ENCODE measurements at places on chromosomes 13 and 19. TPM values are rescaled to one million over a fixed set of nuclear protein-coding genes. Genes with fewer than 3 reads are reported as not detected.

GRCh38 chr19:35828692-35829301 is 16.2 kb upstream of the PRODH2 start:
- no peaks in the 10 kb centered on the region for H3K4me1 ChIP-seq
- no peaks in the 10 kb centered on the region for H3K27me3 ChIP-seq
- H3K4me3 ChIP-seq: no peak overlapping the region
- peak; percentile 82 for DNase-seq

GRCh38 chr13:97780486-97780885 is 173.0 kb upstream of the IPO5 start:
- no peaks in the 10 kb centered on the region for H3K4me1 ChIP-seq
- no peaks in the 10 kb centered on the region for H3K36me3 ChIP-seq
- no peaks in the 10 kb centered on the region for H3K27me3 ChIP-seq
- H3K4me3 ChIP-seq: no peak overlapping the region
- no peak for DNase-seq
- H3K27ac ChIP-seq: no peak overlapping the region

DNA sequence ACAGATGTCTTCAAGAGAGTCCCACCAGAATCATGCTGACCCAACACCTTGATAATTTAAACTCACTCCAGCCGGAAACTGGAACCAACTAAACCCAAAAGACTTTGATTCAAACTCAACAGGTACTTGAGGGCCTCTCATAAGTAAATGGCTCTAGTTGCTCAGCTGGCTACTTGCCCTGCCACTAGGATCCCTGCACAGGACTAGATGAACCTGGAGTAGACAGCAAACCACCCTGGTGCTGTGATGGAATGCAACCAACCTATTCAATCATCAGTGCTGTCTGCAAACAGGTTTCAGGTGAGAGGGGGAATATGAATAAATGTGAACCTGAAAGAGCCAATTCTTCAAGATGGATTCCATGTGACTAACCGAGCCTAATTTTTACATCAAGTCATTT is 216.3 kb downstream of the KATNAL1 start:
- DNase-seq: no peak
- H3K4me3 ChIP-seq: no peak overlapping the region
- H3K27ac ChIP-seq: no peak overlapping the region
- no peaks in the 10 kb centered on the region for H3K27me3 ChIP-seq
- H3K4me1 ChIP-seq: no peaks in the 10 kb centered on the region

- H3K4me3 ChIP-seq: no peak overlapping the region
- H3K27ac ChIP-seq: no peak overlapping the region
- H3K27me3 ChIP-seq: no peaks in the 10 kb centered on the region
- no peaks in the 10 kb centered on the region for H3K4me1 ChIP-seq
- no peaks in the 10 kb centered on the region for H3K36me3 ChIP-seq
- no peak for DNase-seq
These were observed 16.1 kb upstream of the TNFSF14 start for GRCh38 chr19:6685962-6686627.

APOC4 gene
- total RNA-seq: not detected

LRRC4B gene
- total RNA-seq: 0.30 TPM

ODAD3 gene
- total RNA-seq: not detected

DNA sequence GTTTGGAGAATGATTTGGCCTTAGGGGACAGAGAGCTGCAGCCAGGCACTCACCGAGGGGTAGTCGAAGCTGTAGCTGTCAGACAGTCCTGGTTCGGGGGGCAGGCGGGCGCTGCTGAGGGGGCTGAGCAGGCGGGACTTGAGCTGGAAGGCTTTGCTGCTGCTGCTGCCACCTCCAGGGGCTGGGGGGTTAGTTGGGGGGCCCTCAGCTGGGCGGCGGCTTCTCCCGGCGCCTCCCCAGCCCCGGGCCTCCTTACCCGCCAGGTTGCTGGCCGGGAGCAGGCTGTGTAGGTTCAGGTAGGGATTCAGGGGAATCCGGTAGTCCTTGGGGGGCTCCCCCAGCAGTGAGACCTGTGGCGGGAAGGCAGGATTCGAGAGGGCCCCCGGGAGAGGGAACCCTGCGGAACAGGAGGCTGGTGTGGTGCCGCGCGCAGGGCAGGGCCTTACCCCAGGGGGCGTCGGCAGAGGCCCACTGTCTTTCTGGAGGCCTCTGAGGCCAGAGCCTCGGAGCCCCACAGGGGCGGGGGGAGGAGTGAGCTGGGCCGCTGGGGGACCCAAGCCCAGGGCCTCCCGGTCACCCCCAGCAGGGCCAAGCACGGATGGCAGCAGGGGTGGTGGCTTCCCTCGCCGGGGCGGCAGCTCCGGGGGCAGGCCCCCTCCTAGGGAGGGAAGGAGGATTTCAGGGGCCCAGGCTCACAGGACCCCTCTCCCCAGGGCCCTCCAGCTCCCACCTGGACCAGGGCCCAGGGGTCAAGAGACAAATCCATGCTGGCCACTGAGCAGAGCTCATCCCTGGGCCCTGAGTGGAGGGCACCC is 5.0 kb upstream of the FDX2 start:
- no peaks in the 10 kb centered on the region for H3K36me3 ChIP-seq
- no peaks in the 10 kb centered on the region for H3K27me3 ChIP-seq
- H3K4me1 ChIP-seq: peaks cover 8% of the 10 kb centered on the region
- DNase-seq: no peak
- H3K27ac ChIP-seq: no peak overlapping the region
- H3K4me3 ChIP-seq: no peak overlapping the region

DNA sequence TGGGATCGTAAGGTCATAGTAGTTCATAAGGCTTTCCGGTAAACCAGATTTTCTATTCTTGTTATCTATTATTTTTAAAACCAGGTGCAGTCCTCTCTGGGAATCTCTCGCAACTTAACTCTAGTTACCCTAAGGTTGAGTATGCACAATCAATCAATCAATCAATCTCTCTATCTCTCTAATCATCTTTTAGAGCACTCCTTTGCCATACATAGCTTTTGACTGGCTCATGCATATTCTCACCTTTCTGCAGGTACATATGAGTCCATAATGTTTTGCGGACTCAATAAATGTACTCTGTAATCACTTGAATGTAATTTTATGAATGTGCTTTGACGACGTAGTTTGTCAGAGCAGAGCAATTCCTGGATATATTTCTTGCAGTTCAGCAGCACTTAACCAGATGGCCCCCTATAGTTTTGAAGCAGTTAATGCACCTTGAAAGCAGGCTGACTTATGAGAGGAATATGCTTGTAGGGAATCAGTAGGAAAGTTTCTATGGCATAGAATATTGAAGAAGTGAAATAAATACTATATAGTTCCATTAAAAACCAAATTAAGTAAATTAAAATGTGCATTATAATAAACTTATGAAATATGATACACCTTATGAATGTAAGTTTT is 524.7 kb downstream of the GPC5 start:
- no peak overlapping the region for H3K27ac ChIP-seq
- DNase-seq: no peak
- H3K36me3 ChIP-seq: no peaks in the 10 kb centered on the region
- no peak overlapping the region for H3K4me3 ChIP-seq
- no peaks in the 10 kb centered on the region for H3K4me1 ChIP-seq
- no peaks in the 10 kb centered on the region for H3K27me3 ChIP-seq

DNA sequence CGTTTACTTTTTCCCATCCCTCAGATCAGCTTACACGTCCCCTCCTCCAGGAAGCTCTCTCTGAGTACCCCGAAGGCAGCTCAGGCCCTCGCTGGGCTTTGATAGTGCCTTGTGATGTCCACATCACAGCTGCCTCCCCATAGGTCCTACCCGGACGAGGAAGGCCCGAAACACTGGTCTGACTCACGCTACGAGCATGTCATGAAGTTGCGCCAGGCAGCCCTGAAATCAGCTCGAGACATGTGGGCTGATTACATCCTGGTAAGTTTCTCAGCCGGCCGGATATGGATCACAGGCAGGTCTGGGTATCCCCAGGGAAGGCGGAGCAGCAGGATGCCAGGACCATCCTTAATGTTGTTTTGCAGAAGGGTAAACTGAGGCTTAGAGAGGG is 4.8 kb downstream of the COLGALT1 start:
- H3K36me3 ChIP-seq: peaks cover 1% of the 10 kb centered on the region
- H3K4me1 ChIP-seq: 0 out of 2 replicates have a peak, but pooled peaks cover 6% of the 10 kb centered on the region
- DNase-seq: no peak
- no peak overlapping the region for H3K4me3 ChIP-seq
- H3K27me3 ChIP-seq: no peaks in the 10 kb centered on the region

- H3K4me1 ChIP-seq: peaks cover 12% of the 10 kb centered on the region
- H3K36me3 ChIP-seq: peaks cover 2% of the 10 kb centered on the region
- H3K27ac ChIP-seq: no peak overlapping the region
- H3K27me3 ChIP-seq: no peaks in the 10 kb centered on the region
- no peak overlapping the region for H3K4me3 ChIP-seq
- DNase-seq: no peak
These were observed 73.5 kb downstream of the STK24 start for GRCh38 chr13:98503175-98504028.

- DNase-seq: no peak
- no peak overlapping the region for H3K4me3 ChIP-seq
- H3K27ac ChIP-seq: no peak overlapping the region
- no peaks in the 10 kb centered on the region for H3K4me1 ChIP-seq
- H3K36me3 ChIP-seq: no peaks in the 10 kb centered on the region
These were observed 5.6 kb downstream of the LYL1 start for GRCh38 chr19:13097033-13097462.

- no peak overlapping the region for H3K4me3 ChIP-seq
- no peak for DNase-seq
- H3K27me3 ChIP-seq: no peaks in the 10 kb centered on the region
These were observed 9.0 kb downstream of the RHPN2 start for GRCh38 chr19:33055718-33056117.

DNA sequence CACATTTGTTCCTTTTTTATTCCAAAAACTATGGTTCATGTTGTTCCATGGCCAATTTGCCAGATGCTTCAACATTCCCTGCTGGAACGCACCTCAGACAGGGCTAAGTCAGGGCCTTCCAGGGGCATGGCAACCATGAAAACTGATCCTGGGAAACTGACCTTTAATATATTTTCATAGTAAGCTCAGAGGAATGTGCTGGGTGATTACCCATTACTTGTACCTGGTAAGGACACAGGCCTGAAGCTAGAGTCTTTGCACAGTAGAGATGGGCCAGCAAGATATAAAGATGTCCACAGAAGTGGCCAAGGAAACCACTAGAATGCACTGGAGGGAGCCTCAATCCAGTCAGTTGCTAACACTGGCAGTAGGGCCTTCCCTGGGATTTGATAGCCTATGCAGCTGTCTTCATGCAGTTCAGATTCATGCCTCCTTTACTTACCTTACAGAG is 353.1 kb downstream of the ENOX1 start:
- H3K4me3 ChIP-seq: no peak overlapping the region
- no peak overlapping the region for H3K27ac ChIP-seq
- H3K27me3 ChIP-seq: no peaks in the 10 kb centered on the region
- no peak for DNase-seq

ZNF543 gene
- total RNA-seq: 3.3 TPM

GRCh38 chr19:54938906-54939305 is 8.4 kb downstream of the NLRP7 start:
- DNase-seq: no peak
- H3K27me3 ChIP-seq: no peaks in the 10 kb centered on the region
- peaks cover 3% of the 10 kb centered on the region for H3K4me1 ChIP-seq
- H3K36me3 ChIP-seq: no peaks in the 10 kb centered on the region

- H3K27me3 ChIP-seq: no peaks in the 10 kb centered on the region
- no peak for DNase-seq
- H3K36me3 ChIP-seq: no peaks in the 10 kb centered on the region
- H3K4me1 ChIP-seq: no peaks in the 10 kb centered on the region
- no peak overlapping the region for H3K4me3 ChIP-seq
These were observed 252.2 kb downstream of the TSHZ3 start for GRCh38 chr19:31096935-31097545.

RANBP3 gene
- 90.4 TPM for total RNA-seq

DNA sequence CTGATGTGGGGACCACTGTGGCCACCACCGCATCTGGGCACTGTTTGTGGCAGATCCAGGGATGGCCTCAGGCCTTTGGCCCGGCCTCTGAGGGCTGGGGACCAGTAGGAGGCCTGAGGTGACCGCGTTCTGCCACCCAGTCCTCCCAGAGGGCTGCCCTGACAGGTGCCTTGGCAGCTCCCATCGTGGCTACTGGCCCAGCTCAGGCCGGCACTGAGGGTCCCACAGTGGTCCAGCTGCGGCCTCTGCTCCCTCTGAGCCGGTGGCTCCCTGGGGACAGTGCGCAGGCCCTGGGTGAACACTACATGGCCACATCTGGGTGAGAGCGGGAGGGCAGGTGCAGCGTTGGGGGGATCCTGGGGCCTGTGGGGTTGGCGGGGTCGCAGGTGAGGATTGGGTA is 61.9 kb downstream of the KDM4B start:
- no peaks in the 10 kb centered on the region for H3K36me3 ChIP-seq
- H3K27ac ChIP-seq: no peak overlapping the region
- H3K4me3 ChIP-seq: no peak overlapping the region
- DNase-seq: no peak
- no peaks in the 10 kb centered on the region for H3K27me3 ChIP-seq
- H3K4me1 ChIP-seq: no peaks in the 10 kb centered on the region

CEACAM7 gene
- total RNA-seq: not detected

LILRB4 gene
- total RNA-seq: not detected

DNA sequence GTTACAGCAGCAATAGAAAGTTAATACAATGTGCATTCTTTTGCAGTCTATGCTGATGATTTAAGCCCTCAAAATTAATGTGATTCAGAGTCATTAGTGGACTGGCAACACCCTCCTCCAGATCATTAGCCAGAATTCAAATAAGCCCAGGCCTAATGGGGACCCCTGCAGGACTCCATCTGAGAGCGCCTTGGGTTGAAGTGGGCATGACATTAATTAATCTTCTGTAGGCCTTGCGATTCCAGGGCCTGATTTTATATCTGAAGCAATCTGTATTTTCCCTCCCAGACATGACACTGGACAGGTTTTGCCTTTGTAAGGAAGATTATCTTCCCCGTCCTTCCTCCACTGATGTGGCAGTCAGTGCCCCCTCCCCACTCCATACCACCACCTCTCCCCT is 442.9 kb downstream of the FOXO1 start:
- no peaks in the 10 kb centered on the region for H3K27me3 ChIP-seq
- H3K4me3 ChIP-seq: no peak overlapping the region
- H3K4me1 ChIP-seq: 0 out of 2 replicates have a peak, but pooled peaks cover 4% of the 10 kb centered on the region

FCGBP gene
- 0.26 TPM for total RNA-seq

DNA sequence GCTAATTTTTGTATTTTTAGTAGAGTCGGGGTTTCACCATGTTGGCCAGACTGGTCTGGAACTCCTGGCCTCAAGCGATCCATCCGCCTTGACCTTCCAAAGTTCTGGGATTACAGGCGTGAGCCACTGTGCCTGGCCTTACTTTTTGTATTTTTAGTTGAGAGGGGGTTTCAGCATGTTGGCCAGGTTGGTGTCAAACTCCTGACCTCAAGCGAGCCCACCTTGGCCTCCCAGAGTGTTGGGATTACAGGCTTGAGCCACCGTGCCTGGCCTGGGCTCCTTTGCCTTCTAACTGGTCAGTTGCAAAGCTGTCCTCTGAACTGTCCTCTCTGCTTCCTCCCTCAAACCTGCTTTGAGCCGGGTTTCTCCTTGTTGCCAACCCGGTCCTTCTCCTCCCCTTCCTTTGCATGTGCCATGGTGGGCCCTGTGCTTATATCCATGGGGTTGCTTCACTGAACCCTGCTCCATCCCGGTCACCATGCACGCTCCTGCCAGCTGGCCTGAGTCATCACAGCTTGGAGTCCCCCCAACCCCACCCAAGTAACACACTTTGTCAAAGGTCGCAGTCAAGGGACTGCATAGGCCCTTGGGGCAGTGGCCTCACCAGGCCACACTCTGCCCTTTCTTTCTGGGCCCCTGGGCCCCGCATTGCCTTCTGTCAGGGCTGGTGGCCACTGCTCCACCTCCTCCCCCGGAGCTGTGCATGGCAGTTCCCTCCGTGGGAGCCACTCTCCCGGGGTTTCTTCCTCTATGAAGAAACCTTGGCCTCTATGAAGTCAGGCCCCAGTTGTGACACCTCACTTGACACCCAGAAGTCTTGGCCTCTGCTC is 21.2 kb downstream of the WTIP start:
- peaks cover 1% of the 10 kb centered on the region for H3K36me3 ChIP-seq
- H3K27ac ChIP-seq: no peak overlapping the region

Measured in Caco-2 (cell line).